ENCODE measurements at places on chromosomes 11 and 22.

DNA sequence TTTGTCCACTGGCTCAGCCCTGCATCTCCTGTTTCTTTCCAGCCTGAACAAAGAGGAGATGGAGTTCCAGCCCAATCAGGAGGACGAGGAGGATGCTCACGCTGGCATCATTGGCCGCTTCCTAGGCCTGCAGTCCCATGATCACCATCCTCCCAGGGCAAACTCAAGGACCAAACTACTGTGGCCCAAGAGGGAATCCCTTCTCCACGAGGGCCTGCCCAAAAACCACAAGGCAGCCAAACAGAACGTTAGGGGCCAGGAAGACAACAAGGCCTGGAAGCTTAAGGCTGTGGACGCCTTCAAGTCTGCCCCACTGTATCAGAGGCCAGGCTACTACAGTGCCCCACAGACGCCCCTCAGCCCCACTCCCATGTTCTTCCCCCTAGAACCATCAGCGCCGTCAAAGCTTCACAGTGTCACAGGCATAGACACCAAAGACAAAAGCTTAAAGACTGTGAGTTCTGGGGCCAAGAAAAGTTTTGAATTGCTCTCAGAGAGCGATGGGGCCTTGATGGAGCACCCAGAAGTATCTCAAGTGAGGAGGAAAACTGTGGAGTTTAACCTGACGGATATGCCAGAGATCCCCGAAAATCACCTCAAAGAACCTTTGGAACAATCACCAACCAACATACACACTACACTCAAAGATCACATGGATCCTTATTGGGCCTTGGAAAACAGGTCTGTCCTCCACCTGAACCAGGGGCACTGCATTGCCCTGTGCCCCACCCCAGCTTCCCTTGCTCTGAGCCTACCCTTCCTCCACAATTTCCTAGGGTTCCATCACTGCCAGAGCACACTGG, 5.0 kb downstream of the FTH1 start:
- DNase-seq, result no peak

DNA sequence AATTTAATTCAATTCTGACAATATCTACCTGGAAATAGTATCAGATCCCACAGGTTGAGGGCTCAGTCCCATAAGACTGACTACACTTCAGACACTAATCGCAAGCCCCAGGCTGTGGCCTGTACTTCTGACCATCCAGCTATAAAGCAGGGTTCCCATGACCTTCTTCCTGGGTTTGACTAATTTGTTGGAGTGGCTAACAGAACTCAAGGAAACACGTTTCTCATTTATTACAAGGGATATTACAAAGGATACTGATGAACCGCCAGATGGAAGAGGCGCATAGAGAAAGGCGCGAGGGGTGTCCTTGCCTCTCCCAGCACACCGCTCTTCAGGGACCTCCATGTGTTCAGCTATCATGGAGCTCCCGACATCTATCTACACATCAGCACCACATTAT, 13.7 kb downstream of the CLTCL1 start:
- no peak for DNase-seq

- DNase-seq, result no peak
Observed at GRCh38 chr11:95922536-95923438, 1.1 kb downstream of the MTMR2 start.

- DNase-seq, result peak; percentile 92
Observed at GRCh38 chr22:37607010-37607934, 1.4 kb upstream of the GGA1 start.

DNA sequence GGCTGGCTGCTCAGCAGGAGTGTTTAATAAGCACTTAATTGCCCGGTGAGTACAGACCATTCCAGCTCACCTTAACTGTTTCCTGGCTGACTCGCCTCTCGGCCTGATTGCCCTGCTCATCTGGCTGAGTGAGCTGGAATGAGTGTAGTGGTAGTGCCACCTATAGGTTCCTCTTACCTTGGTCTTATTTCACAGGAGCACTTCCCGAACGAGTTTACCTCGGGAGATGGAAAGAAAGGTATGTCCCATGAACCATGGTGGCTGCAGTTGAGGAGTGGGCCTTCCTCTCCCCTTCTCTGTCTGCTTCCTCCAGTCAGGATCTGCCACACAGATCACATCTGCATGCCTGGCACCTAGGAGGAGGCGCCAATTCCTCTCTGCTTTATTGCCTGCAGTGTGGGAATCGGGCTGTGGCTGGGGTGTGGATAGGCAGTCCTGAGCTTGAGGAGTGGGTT, 26.7 kb downstream of the UPB1 start:
- no peak for DNase-seq

DNA sequence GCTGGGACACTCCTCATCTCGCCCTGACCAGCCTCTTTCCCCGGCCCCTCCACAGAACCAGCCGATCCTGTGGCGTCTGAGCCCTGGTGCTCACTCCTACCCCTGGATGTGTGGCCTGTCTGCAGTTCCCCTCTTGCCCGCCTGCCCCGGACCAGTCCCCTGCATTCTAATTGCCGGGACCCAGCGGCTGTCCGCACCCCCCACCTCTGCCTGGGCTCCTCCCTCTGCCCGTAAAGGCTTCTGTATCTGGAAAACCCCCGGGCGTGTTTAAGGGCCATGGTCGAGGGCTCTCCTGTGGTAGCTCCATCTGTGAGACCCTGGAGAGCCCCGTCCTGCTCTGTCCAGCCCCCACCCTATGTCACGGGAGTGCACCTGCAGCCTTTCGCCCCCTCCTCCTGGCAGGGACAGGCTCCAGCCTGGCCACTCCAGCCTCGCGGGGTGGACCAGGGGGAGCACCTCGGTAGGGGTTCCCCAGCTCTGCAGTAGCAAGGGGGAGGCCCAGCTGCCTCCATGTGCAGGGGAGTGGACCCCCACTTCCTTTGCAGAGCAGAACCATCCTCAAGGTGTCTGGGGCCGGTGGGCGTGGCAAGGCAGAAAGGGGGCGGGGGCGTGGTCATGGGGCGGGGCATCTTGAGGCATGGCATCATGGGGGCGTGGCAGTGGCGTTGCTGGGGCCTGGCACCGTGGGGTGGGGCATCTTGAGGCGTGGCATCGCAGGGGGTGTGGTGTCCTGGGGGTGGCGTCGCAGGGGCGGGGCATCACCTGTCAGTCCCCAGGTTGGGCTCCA, 430.4 kb downstream of the TBC1D22A start:
- DNase-seq, result no peak

- no peak for DNase-seq
Observed at GRCh38 chr11:110179064-110179463, 85.9 kb downstream of the ZC3H12C start.

DNA sequence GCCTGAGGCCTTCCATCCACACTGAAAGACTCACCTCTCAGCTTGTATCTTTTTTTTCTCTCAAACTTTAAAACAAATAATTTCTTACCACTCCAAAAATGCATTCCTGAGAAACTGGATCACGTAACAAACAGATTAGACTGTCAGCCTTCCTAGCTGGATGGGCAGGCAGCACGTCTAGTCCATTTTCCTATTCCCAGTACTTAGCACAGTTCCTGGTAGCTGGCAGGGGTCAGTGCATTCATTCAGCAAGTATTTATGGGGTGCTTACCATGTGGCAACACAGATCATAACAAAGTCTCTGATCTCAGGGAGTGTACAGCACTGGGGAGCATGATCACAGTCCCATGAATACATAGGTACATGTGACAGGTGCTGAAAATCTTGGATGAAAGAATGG, 89.6 kb downstream of the UBASH3B start:
- no peak for DNase-seq

DNA sequence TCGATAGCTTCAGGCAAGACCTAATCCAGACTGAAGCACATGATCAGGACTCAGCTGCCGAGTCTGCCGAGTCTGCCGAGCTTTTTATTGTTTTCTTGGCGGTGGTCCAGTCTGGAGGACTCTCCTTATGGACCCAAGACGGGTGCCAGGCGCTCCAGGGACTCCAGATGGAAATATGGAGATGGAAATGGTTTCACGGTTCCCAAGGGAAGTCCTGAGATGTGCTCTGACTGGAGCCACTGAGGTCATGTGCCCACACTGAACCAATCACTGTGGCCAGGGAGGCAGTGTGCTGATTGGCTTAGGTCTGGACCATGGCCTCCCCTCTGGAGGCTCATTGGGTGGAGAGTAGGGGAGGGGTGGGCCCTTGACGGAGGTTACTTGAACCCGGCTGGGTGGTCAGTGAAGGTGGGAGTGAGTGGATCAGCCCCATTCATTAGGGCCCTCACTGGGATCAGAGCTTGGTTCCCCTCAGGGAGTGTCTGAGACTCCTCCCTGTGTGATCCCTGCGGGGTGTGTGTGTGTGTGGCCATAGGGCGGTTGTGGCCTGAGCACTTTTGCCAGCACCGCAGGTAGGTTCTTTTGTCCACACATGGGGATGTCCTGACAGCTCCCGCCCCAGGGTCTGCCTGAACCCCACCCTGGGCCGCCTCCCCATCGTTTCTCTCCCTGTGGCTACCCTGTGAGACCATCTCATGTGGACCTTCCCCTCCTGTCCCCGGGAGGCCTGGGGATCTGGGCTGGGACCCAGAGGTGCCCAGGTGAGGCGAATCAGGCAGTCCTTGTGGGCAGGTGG, 14.0 kb downstream of the RPS6KA4 start:
- DNase-seq, result no peak

DNA sequence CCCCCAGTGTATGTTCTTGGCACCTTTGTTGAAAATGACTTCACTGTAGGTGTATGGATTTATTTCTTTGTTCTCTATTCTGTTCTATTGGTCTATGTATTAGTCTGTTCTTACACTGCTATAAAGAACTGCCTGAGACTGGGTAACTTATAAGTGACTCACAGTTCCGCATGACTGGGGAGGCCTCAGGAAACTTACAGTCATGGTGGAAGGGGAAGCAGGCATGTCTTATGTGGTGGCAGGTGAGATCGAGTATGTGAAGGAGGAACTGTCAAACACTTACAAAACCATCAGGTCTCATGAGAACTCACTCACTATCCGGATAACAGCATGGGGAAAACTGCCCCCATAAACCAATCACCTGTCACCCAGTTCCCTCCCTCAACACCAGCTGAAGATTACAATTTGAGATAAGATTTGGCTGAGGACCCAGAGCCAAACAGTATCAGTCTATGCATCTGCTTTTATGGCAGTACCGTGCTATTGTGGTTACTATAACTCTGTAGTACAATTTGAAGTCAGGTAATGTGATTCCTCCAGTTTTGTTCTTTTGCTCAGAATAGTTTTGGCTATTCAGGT, 836.2 kb downstream of the DLG2 start:
- DNase-seq, result no peak

DNA sequence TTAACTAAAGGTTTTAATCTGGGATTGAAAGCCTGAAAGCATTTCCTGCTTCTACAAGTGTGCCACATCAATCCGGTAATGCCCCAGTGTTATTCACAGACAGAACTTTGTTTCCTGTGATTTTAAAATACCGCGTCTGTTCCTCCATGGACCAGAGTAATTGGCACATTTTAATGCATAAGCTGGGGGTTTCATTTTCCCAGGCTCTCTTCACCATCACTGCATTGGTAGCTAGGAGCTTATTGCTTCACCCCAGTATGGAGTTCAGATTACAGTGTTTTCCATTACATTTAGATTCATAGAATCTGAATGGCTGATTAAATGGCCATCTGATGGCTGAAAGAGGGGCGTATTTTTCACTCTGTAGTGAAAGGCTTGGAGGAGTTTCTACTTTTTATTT, 25.7 kb upstream of the CRTAM start:
- DNase-seq, result no peak

DNA sequence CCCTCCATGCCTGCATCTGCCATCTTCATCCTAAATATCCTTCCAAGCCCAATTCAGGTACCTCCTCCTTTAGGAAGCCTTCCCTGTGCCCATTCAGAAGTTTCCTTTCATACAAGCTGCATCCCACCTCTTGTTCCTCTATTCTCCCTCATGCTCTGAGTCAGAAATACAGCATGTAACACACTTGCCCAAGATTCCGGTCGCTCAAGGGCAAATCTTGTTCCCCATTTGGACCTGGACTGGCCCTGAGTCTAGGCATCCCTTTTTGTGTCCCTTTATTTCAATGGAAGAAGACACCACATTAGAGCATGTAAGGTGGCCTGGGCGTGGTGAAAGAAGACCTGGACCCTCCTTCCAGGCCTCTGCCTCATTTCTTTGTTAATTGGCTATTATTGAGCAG, 38.5 kb downstream of the RTL6 start:
- DNase-seq, result no peak

GRCh38 chr11:126545057-126545555, 189.6 kb downstream of the ST3GAL4 start:
- DNase-seq, result no peak

DNA sequence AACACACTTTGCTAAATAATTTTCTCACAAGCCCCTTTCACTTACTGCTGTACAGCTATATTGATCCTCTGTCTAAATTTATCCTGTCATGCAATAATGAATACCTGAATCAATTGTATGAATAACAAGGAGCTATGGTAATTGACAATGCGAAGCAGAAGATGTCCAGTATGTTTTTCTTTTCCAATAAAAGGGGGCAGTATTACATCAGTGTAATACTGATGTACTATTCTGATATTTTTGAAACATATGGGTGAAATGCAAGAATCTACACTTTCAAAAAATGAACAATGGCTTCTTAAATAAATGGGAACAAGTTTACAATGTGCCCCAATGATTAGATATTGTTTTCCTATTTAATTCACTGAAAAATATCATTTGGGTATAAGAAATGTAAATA, 315.1 kb downstream of the SOX6 start:
- DNase-seq, result no peak

DNA sequence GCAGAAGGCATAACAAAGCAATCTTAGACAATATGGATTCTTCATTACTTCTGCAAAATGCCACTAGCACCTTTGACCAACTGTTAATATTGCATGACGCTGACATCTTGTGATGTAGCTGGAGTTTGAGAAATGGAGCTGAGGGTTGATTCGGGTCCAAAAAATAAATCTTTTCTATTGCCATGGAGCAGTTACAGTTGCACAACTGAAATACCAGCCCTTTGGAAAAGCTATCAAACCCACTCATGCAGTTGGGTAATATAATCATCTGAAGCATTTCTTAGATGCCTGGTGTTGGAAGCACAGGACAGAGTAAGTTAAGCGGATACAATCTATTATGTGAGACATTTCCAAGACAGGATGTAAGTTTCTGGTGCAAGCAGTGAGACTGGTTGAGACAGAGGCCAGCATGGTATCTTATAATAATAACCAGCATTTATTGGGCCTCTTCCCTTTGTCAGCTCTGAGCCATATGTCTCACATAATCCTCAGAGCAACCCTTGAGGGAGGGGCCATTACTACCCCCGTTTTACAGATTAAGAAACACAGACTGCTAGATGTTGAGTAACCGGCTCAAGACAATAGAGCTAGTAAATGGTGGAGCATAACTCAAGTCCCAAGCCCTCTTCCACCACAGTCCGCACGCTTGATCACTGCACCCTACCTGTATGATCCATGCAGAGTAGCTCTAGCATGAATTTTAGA, 74.9 kb upstream of the CAPRIN1 start:
- DNase-seq, result no peak

- DNase-seq, result no peak
Observed at GRCh38 chr11:24502425-24502824, 5.6 kb downstream of the LUZP2 start.

- no peak for DNase-seq
Observed at GRCh38 chr22:26884921-26885320, 227.5 kb downstream of the MIAT start.

DNA sequence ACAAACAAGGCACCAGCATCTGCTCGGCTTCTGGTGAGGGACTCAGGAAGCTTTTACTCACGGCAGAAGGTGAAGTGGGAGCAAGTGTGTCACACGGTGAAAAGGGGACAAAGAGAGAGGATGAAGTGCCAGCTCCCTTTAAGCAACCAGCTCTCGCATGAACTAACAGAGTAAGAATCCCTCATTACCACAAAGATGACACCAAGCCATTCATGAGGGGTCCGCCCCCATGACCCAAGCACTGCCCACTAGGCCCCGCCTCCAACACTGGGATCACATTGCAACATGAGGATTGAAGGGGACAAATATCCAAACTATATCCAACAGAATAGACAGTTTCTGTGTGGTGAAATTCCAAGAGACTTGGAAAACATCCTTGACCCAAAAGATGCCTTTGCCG, 198.2 kb upstream of the POU2AF2 start:
- no peak for DNase-seq
